Small intestine (tissue), 16 donors: ENCODE measurements at places on chromosomes 4 and X. TPM values are rescaled to one million over a fixed set of nuclear protein-coding genes. Genes with fewer than 3 reads are reported as not detected.
A peak's percentile ranks its signal among the peaks of the same experiment; 100 is the strongest.

The USP17L21 gene
- polyA plus RNA-seq = not detected

The GJB1 gene
- polyA plus RNA-seq = 118 TPM

The MYOZ2 gene
- 8.4 TPM for polyA plus RNA-seq

The SGMS2 gene
- polyA plus RNA-seq = 24.1 TPM

The NXF2B gene
- 0.09 TPM for polyA plus RNA-seq

The CT83 gene
- not detected for polyA plus RNA-seq

The GTPBP6 gene
- 48.1 TPM for polyA plus RNA-seq

The FGFR3 gene
- 13.8 TPM for polyA plus RNA-seq

DNA sequence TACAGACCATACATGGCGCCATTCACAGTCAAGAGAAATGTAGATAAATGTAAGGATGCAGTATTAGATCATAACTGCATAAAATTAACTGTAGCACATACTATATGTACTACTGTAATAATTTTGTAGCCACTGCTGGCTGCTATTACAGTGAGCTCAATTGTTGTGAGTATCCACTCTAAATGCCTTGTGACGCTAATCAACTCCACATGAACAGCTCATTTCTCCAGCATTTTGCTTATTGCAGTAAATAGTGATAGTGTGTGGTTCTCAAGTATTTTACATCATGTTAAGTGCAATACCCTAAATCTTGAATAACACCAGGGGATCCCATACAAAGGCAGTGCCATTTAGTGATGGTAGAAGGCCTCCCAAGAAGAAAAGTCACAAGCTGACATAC is 21.2 kb downstream of the FGFBP1 start:
- no peak overlapping the region for H3K27ac ChIP-seq
- no peak for DNase-seq
- no peaks in the 10 kb centered on the region for H3K27me3 ChIP-seq
- no peak overlapping the region for H3K4me3 ChIP-seq
- peaks cover 6% of the 10 kb centered on the region for H3K4me1 ChIP-seq
- H3K36me3 ChIP-seq = no peaks in the 10 kb centered on the region

- H3K27me3 ChIP-seq = no peaks in the 10 kb centered on the region
- H3K36me3 ChIP-seq = peaks cover 3% of the 10 kb centered on the region
- DNase-seq = peak; percentile 73
These were observed 10.9 kb downstream of the DLG3 start for GRCh38 chrX:70455366-70456202.

DNA sequence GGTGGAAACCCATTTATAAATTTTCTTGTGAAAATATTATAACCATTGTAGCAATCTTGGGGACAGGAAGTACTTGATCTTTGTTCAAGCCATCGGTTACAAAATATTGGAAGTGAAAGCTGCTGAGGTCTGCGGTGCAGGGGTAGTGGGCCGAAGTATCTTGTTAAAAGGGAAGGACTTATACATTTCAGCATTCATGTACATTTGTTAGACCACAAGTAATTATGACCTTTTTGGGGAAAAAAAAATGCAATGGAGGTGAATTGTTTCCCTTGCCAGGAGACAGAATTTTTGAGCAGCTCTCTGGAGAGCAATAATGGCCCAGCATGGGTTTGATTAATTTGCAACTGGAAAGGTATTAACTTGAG is 121.3 kb downstream of the EGF start:
- H3K4me1 ChIP-seq = no peaks in the 10 kb centered on the region
- DNase-seq = no peak
- no peaks in the 10 kb centered on the region for H3K36me3 ChIP-seq
- H3K4me3 ChIP-seq = no peak overlapping the region
- no peak overlapping the region for H3K27ac ChIP-seq
- no peaks in the 10 kb centered on the region for H3K27me3 ChIP-seq

DNA sequence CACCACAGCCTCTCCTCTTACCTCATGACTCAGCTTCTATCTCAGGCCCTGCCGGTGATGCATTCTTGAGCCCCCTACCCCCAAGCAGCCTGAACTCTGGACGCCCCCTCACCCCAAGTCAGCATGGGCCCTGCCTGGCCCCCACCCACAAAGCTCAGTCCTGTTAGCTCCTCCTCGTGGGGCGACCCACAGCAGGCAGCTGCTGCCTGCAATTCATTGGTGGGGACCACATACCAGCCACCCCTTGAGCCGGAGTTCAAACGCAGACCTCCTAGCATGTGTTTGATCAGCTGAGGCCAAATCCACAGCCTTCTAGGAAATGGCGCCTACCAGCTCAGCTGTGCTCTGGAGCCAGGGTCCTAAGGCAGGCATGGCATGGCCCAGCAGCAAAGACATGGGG is 111.8 kb downstream of the EFNB1 start:
- no peak overlapping the region for H3K4me3 ChIP-seq
- no peak overlapping the region for H3K27ac ChIP-seq
- H3K4me1 ChIP-seq = no peaks in the 10 kb centered on the region
- no peaks in the 10 kb centered on the region for H3K27me3 ChIP-seq
- no peaks in the 10 kb centered on the region for H3K36me3 ChIP-seq

DNA sequence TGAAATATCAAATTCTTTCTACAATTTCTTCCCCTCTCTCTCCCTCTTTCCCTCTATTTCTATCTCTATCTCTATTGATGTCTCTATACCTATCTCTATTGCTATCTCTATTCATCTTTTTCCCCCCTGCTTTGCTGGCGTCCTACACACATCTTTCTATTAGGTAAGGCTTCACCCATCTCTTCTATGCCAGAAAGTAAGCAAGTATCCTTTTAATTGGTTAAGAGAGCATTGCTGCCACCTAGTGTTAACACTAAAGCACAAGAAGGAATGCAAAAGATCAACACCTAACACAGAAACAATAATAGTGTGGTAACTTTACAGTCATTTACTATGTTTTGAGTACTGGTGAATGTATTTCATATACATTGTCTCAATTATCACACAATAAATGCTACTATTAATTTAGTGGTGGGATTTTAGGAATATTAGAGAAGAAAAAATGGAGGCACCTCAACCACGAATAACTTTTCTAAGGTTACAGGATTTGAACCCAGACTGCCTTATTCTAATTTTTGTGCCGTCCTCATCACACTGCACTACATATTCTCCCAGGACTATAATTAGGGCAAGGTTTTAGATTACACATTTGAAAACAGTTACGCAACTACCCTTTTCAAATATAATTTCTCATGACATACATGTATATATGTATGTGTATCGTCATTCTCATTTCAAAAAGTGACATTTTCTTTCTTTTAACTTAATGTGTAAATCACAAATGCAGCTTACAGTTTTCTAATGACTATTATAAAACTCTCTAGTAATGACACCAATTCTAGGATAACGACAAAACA is 3.7 kb upstream of the C4orf36 start:
- DNase-seq = peak; percentile 75
- no peak overlapping the region for H3K27ac ChIP-seq
- no peak overlapping the region for H3K4me3 ChIP-seq
- no peaks in the 10 kb centered on the region for H3K27me3 ChIP-seq

DNA sequence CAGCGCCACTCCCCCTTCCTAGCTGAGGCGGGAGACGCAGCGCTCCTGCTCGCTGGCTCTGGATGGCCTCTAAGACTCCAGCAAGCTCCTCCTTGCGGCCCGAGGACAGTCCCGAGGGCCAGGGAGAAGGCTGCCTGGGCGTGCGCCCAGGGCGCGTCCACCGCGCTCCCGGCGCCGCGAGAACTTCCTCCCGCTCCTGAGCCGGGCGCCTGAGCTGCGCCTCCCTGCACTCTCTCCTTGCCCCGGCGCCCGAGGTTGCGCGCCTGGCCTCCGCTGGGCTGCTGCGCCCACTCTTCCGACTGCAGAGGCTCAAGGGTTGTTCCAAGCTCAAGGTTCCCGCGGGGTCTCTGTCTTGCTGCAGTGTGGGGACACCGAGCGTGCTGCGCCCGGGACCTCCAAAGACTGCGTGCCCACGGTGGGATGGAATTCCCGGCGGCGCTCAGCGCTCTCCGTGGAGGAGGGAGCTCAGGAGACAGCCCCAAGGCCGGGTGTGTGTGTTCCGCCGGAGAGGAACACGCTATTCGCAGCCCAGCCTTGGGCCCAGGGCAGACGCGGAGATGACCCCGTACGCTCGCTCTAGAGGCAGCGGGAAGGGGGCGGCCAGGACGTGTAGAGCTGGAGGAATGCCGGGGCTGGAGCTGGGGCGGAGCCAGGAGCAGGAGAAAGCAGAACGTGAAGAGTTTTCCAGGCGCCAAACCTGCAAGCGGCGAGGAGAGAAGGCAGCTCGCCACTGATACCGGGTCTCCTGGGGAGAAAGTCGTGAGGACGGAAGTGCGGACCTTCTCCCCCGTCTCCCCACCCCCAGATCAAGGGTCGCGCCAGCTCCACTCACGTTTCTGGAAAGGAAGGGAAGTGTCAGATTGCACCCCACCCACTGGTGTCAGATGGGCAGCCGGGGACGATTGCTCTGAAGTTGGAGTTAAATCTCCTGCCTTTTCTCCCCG is at the start of gene ARHGAP6:
Gene ARHGAP6, minus strand, starts transcription at position 753 of the 944 bp plus-strand sequence. CDS start 1,092 bp downstream, outside the sequence.
- DNase-seq = no peak
- H3K36me3 ChIP-seq = no peaks in the 10 kb centered on the region
- H3K27ac ChIP-seq = no peak within 1 kb of the TSS
- H3K4me1 ChIP-seq = no peaks in the 10 kb centered on the region
- no peak within 1 kb of the TSS for H3K4me3 ChIP-seq
- H3K27me3 ChIP-seq = no peaks in the 10 kb centered on the region

DNA sequence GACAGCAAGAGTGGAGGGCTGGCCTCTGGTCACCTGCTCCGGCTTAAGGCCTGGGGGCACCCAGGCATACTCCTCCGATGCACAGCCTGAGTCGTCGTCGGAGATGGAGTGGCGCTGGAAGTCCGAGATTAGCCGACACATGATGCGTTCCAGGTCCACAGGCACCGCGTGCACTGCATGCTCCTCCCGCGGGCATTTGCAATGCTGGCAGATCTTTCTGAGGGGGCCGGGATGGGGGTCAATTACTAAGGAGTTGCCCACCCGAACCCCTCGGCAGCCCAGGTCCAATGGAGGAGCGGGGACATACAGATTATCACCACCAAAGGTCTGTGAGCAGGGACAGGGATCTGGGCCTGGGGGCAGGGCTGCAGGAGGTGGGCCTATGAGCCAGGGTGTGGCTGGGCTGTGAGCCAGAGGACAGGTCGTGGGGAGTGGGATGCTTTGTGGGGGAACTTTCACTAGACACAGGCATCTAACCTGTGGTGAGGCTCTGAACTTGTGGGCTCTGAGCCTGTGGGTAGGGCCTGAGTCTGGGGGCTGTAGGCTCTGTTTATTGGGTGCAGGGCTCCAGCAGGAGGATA is 2.4 kb downstream of the PRICKLE3 start:
- peaks cover 4% of the 10 kb centered on the region for H3K36me3 ChIP-seq
- H3K27ac ChIP-seq = no peak overlapping the region
- H3K27me3 ChIP-seq = no peaks in the 10 kb centered on the region
- H3K4me1 ChIP-seq = peaks cover 3% of the 10 kb centered on the region

DNA sequence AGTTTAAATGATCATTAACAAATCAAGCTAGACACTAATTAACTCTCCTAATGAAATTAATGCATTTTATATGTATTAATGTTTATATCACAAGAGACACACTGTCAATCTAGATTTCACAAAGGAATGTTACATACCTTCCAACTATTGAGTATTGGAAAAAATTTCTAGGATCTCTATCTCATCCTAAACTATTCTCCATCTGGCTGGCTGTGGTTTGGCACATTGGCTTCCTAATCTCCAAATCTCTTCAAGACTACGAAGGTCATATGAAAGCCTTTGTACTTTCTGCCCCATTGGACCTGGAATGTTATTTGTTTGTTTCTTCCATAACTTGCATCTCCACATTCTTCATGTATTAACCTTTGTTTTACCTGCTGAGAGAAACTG is 1160.0 kb downstream of the ADGRL3 start:
- H3K27ac ChIP-seq = no peak overlapping the region
- no peaks in the 10 kb centered on the region for H3K36me3 ChIP-seq
- DNase-seq = no peak

GRCh38 chrX:120446498-120446897 is 22.6 kb downstream of the LAMP2 start:
- no peak for DNase-seq
- H3K27me3 ChIP-seq = no peaks in the 10 kb centered on the region
- H3K36me3 ChIP-seq = no peaks in the 10 kb centered on the region
- H3K4me1 ChIP-seq = no peaks in the 10 kb centered on the region

DNA sequence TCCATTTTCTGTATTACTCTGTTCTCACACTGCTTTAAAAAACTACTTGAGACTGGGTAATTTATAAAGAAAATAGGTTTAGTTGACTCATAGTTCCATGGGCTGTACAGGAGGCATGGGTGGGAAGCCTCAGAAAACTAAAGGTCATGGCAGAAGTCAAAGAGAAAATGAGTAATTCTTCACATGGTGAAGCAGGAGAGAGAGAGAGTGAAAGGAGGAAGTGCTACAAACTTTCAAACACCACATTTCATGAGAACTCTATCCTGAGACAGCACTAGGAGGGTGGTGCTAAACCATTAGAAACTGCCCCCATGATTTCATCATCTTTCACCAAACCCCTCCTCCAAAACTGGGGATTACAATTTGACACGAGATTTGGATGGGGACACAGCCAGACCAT is 108.0 kb upstream of the PBDC1 start:
- no peaks in the 10 kb centered on the region for H3K36me3 ChIP-seq
- H3K4me3 ChIP-seq = no peak overlapping the region
- no peaks in the 10 kb centered on the region for H3K27me3 ChIP-seq
- H3K27ac ChIP-seq = no peak overlapping the region

- H3K4me3 ChIP-seq = no peak overlapping the region
- no peaks in the 10 kb centered on the region for H3K27me3 ChIP-seq
- H3K4me1 ChIP-seq = no peaks in the 10 kb centered on the region
- no peak overlapping the region for H3K27ac ChIP-seq
- no peak for DNase-seq
- H3K36me3 ChIP-seq = no peaks in the 10 kb centered on the region
These were observed 11.5 kb downstream of the DCLK2 start for GRCh38 chr4:150089732-150090131.

- no peak overlapping the region for H3K4me3 ChIP-seq
- peaks cover 9% of the 10 kb centered on the region for H3K36me3 ChIP-seq
- no peaks in the 10 kb centered on the region for H3K27me3 ChIP-seq
- no peaks in the 10 kb centered on the region for H3K4me1 ChIP-seq
- no peak for DNase-seq
- no peak overlapping the region for H3K27ac ChIP-seq
These were observed 8.1 kb upstream of the SLC25A6 start for GRCh38 chrX:1400049-1400448.

- H3K36me3 ChIP-seq = no peaks in the 10 kb centered on the region
- H3K4me3 ChIP-seq = no peak overlapping the region
- no peak for DNase-seq
- no peaks in the 10 kb centered on the region for H3K4me1 ChIP-seq
- no peaks in the 10 kb centered on the region for H3K27me3 ChIP-seq
These were observed 210.0 kb downstream of the KLHL4 start for GRCh38 chrX:87727620-87728019.

GRCh38 chrX:103774070-103774642 is 2.5 kb upstream of the PLP1 start:
- peak; percentile 45 for DNase-seq
- H3K4me1 ChIP-seq = no peaks in the 10 kb centered on the region
- no peak overlapping the region for H3K27ac ChIP-seq
- no peaks in the 10 kb centered on the region for H3K36me3 ChIP-seq
- H3K27me3 ChIP-seq = no peaks in the 10 kb centered on the region
- H3K4me3 ChIP-seq = no peak overlapping the region

DNA sequence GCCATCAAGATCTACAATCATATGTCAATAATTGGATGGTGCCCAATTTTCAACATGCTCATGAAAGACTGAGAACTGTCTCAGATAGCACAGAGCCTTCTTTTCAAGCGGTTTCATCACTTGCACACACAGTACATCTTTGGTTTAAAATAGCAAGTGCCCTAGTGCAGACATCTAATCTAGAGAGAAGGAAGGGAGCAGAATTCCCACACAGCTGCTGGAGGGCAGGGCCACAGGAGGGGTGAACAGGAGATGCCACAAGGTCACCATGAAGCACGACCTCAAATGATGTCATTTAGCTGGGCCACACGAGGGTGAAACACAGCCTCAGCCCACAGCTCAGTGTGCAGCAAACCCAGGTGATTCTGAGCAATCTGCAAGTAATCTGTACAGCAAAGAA is 24.3 kb downstream of the LEF1 start:
- no peak overlapping the region for H3K27ac ChIP-seq
- no peaks in the 10 kb centered on the region for H3K4me1 ChIP-seq
- H3K4me3 ChIP-seq = no peak overlapping the region
- no peaks in the 10 kb centered on the region for H3K27me3 ChIP-seq
- no peak for DNase-seq
